Activated CD8-positive, alpha-beta memory T cell treated with anti-CD3 and anti-CD28 coated beads, Interleukin-2, amount 50 U/mL, for 4 hours (primary cell): ENCODE measurements at places on chromosomes 16 and 17.

DNA sequence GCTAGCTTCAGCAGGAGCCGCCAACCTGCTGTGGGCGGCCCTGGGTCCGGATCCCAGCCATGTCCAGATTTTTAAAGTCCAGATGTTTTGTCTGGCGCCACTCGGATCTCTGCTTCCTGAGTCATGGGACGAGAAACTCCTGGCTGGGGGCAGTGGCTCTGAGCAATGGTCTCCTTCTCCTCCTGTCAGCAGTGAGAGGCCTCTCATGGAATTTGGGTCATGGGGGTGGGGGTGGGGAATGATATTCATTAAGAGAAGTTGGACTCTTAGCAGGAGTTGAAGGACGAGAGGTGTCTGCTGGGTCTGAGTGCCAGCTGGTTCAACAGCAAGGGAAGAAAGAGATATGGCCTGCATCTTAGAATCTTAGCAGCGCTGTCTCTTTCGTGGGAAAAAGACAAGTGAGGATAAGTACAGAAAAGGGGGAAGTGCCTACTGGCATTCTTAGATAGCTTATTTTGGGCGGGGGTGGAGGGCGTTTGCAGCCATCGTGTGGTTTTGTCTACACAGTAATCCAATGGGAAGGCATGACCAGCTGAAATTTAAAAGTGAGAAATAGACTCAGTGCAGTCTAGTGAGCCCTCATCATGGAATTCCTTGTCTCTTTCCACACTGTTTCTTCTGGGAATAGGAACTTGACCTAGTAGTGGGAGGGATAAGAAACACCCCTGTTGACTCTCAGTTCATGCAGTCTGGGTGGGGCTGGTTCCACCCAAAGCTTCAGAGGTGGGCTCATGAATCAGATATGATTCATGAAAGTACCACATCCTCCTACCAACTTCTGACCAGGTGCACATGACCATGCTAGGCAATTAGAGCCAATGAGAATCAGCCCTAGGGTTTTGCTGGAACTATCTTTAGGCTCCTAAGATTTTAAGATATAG is 80.5 kb downstream of the MYH13 start:
- DNase-seq = no peak

GRCh38 chr16:68993456-68993855 is 112.0 kb upstream of the HAS3 start:
- DNase-seq = no peak

DNA sequence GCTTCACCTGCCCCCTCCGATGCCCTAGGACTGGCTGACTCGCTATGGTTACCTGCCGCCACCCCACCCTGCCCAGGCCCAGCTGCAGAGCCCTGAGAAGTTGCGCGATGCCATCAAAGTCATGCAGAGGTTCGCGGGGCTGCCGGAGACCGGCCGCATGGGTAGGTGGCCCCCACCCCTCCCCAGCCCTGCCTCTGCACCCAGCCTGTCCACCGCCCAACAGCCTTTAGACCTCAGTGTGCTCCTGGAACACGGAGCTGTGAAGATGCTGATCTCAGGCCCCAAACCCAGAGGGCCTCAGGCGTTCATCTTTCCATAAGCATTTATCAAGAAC is 993 bp downstream of the MMP25 start:
- DNase-seq = no peak

GRCh38 chr17:80546267-80546666 is 1.6 kb downstream of the RPTOR start:
- no peak for DNase-seq

- DNase-seq = no peak
Observed at GRCh38 chr16:83769397-83770008, 38.3 kb upstream of the HSBP1 start.

DNA sequence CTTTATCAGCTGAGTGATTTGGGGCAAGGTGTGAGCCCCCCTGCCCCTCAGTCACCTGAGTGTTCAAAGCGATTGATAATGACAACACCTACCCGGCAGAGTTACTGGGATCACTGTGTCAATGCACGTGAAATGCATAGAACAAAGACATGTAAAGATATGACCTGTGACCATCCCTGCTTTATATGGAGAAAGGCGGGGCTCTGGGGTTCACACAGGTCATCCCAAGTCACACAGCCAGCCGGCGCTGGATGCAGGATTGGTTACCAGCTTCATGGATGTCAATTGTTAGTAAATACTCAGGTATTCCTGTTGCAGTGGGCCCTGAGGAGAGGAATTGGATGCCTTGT is 64.4 kb downstream of the CRISPLD2 start:
- DNase-seq = no peak

DNA sequence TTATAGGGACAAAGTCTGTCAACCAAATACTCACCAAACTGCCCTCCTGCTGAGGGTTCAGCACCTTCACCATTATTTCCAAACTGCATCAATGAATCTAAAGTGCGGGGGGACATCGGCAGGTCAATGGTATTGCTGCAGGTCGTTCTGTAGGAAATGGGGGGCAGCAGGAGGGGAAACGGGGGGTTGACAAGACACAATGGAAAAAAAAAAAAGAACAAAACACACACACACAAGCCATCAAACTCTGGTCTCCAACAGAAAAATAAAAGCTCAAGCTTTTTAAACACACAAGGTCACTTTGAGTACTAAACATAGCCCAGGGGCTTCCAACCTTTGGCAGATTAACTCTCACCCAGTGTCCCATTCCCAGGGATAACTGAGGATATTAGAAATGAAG is 28.5 kb downstream of the STAT5A start:
- DNase-seq = no peak

DNA sequence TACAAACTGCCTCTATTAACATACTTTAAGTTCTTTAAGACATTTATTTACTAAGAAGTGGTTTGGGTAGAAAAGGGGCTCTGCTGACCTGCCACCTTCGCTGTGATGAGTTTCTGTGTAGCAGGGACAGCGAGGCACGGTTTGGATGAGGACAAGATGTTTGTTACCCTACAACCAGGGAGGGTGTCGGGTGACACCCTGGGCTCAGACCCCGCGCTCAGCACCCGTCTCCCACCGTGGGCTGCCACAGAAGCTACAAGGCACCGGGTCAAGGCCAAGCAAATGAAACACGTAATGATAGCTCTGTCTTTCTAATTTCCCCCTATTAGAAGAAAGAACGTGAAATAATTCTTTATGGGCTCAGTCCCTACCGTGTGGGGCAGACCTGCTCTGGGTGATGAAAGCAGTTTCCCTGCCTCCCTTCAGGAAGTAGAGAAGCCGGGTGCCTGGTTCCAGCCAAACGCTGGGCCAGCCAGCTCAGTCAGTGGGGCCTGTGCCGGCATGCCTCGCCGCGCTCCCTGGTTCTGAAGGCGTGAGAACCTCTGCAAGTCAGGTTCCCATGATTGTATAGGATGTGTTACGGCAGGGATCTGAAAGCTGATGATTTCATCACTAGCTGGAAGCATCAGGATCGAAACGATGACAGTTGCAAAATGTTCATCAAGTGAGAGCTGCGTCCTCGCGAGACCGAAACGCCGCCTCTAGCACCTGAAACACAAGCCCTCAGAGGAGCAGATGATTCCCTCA is 3.9 kb downstream of the ZNF750 start:
- DNase-seq = no peak

DNA sequence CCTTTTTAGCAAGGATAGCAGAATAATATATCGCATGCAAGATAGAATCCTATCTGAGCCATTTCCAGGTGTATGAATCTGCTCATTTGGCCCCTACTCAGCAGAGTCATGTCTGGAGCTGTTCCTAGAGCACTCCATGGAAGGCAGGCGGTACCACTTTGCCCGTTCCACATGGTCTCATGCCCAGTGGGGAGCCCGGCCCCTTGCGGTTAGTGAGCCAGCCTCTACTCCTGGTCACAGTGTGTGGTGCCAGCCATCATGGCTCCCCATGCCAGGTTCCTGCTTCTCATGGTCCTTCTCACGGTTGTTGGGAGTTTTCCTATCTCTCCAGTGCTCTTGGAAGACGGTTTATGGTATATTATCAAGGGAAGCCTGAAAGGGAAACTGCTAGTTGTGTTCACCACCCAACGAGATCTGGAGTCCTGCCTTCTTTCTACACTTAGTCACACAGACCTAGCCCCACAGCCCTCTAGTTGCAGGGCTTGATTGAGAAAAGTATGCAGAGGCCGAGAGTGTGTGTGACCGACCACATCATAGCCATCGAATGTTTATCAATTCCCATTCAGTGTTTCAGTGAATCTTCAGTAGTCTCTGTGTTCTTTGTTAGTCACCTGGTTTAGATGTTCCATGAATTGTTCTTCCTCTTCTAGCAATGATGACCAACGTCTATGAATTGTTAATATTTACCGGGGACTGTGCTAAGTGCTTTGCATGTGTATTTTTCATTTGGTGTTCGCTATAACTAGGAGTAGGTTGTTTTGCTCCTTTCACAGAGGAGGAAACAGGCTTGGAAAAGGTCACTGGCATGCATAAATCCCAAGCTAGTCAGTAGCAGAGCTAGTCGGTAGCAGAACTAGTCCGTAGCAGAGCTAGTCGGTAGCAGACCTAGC is 9.6 kb downstream of the JPT2 start:
- no peak for DNase-seq

DNA sequence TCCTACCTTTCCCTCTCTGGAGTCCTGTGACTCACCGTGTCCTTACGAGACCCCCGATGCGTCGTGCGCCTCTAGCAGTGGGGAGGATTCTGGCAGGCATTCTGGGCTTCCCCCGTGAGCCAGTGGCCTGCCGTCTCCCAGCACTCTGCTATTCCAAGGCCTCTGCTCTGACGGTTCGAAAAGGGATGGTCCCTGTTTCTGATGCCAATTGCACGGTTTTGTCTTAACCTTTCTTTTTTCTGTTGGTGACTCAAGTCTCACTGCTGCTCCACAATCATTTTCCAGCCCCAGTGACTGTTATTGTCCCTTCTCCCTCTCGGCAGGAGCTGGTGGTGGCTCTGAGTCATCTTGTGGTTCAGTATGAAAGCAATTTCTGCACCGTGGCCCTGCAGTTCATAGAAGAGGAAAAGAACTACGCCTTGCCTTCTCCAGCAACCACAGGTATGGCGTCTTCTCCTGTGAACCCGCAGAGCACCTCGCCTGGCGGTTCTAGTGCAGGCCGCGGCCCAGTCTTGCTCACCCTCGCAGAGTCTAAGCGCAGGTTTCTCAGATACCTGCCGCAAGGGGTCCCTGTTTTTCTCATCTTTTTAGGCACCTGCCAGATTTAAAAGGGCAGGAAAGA is 100.1 kb upstream of the CHMP6 start:
- DNase-seq = peak; percentile 64

DNA sequence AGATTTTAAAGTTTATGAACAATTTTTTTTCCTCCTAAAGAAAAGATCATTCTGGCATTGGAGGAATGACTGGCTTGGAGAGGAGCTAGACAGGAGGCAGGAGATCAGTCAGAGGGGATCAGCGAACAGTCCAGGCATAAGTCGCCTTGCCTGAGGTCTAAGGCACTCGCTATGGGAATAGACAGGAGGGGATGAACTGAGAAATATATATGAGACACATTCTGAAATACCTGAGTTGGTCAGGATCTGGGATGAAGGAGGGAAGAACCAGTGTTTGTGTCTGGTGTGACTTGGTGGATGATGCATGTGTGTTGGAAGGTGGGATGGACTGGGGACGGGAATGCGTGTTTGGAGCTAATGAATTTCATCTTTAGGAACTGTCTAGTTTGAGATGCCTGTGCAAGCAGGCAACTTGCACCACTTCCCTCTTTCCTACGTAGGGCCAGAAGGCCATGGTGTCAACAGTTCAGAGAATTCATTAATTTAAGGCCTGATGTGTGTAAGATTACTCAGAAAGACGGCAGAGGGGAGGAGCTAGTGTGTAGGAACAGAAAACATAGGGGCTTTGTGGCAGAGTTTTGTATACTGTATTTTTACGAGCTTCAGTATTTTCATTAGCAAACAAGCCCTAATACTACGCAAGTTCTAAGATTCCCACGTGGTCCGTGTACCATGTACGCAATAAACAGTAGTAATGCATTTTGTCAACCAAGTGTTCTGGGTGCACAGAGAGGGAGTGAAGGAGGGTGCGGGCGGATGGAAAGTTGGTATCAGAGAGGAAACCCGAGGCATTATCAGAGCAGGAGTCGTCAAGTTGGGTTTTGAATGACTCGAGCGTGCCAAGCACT is 825 bp downstream of the HEATR6 start:
- DNase-seq = peak; percentile 65

DNA sequence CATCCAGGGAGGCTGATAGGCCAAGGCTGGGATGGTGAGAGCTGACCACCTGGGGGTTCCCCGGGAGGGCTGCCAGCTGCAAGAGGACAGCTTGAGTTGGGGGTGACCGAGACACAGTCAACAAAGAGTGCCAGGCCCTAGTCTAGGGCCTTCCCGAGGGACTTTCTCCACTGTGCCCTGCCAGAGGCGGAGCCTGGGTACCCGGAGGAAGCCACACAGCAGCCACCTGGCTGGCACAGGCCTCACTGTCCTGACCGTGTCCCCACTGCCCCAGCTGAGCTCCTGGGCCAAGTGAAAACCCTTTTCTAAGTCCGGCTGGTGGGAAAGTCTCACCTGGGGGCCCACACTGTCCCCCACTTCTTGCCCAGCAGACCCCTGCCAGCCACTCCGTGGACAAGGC is 71.9 kb upstream of the GSE1 start:
- DNase-seq = no peak

GRCh38 chr16:49876716-49877129 is 20.8 kb upstream of the ZNF423 start:
- DNase-seq = peak; percentile 19

GRCh38 chr16:80703131-80704071 is 101.0 kb downstream of the CDYL2 start:
- no peak for DNase-seq

- no peak for DNase-seq
Observed at GRCh38 chr16:66044556-66044955, 321.9 kb upstream of the CDH5 start.

- peak; percentile 83 for DNase-seq
Observed at GRCh38 chr16:2474877-2475412, at the start of gene TBC1D24. Gene TBC1D24, plus strand, starts transcription at chr16:2475127. Its CDS starts 21,022 bp downstream, at chr16:2496149.

DNA sequence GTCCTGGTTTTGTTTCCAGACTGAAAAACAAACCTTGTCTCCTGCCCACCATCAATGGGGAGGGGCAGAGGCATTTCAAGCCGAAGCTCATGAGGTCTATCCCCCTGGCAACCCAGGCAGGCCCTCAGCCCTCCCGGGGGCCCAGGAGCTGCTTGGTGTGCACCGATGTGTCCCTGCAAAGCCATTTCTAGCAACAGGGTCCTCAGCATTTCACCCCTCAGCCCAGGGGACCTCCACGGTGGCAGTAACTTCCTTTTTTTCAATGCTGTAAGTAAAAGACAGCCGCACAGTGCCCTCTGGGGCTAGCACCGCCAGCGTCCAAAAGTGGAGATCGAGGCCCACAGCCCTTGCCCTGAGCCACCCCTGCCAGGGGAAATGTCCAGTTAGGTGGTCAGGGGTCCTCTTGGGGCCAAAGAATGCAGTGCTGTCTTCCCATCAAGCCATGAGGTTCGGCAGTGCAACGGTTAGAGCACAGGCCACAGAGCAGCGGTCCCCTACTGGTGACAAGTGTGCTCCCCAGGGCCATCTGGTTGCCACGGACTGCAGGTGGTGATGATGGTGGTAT is 79.9 kb downstream of the LITAF start:
- DNase-seq = no peak

GRCh38 chr16:2529061-2529931 is 1.9 kb downstream of the CEMP1 start:
- DNase-seq = no peak

GRCh38 chr17:75830164-75831031 is 13.8 kb downstream of the UNC13D start:
- DNase-seq = peak; percentile 50

- no peak for DNase-seq
Observed at GRCh38 chr17:45001310-45001709, 33.2 kb upstream of the C1QL1 start.

- no peak for DNase-seq
Observed at GRCh38 chr16:82636958-82637357, 10.2 kb downstream of the CDH13 start.
